Right atrium auricular region (tissue), 2 donors: ENCODE measurements at places on chromosomes 1 and 21.

DNA sequence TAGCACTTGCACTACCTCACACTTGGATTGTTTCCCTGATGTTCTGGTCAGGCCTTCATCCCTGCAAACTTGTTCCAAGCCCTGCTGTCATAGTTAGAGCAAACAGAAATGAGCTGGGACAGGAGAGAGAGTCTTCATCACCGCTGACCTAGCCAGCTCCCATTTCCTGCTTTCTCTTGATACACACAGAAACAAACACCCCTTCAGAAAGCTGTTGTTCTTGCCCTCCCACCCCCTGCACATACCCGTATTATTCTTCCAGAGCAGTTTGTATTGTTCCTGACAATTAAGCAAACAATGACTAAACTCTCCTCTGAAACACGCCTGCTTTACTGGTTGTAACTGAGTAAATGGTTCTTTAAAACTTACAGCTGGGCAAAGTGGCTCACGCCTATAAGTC, 2.9 kb upstream of the SYT2 start:
- DNase-seq: no peak

GRCh38 chr1:15180945-15181523, 27.5 kb downstream of the TMEM51 start:
- no peak for DNase-seq

DNA sequence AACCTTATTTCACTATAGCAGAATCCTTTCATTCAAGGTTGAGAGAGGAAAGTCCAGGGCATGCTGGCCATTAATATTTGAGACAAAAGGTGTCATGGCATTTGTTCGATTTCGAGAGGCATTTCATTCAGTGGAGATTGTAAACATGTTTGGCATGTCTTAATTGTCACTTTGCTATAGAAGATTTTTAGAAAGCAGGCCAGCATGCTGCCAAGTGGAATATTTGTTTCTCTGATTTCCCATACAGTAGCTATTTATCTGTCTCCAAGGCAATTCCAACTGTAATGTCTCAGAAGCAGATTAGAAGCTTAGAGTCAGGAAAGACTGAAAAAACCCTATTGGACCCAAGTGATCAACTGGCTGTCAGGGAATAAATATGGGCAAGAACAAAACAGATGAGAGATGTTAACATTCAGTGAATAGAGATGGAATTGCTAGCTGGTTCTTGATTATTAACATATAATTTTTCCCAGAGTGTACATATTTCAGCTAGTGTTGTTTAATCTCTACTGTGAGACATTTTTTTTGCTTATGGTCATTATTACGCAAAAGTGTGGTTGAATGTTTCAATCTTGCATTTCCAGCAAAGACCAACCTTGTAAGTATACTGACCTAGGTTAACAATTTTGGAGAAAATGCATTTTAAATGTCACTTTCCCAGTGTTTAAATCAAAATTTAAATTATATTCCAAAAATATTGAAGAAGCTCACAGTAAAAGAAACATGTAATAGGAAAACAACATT, 174.6 kb downstream of the KCNK2 start:
- no peak for DNase-seq

GRCh38 chr21:19340303-19340702, 936.7 kb upstream of the TMPRSS15 start:
- no peak for DNase-seq

GRCh38 chr1:216183454-216183853, 239.8 kb downstream of the USH2A start:
- DNase-seq: no peak

- DNase-seq: no peak
These were observed 20.8 kb downstream of the ADAMTS5 start for GRCh38 chr21:26945916-26946675.

DNA sequence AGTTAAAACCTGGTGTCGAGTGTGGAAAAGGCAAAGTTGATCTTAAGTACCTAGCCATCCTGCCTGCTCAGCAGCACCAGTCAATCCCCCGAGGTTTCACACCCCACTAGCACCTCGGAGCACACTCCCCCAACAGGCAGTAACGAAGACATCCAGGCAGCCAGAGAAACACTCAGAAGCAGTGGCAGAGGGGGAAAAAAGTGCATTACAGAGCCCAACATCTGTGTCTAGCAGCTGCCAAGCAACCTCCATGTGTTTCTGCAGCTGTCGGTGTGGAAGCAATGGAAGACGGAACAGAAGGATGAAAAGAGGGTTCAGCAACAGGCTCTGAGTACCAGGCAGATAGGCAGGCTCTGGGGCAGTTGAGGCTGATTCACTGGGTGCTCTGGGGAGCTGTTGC, 73.4 kb upstream of the PROX1 start:
- no peak for DNase-seq
